ENCODE measurements at places on chromosomes 16 and 17.
A peak's percentile ranks its signal among the peaks of the same experiment; 100 is the strongest.

DNA sequence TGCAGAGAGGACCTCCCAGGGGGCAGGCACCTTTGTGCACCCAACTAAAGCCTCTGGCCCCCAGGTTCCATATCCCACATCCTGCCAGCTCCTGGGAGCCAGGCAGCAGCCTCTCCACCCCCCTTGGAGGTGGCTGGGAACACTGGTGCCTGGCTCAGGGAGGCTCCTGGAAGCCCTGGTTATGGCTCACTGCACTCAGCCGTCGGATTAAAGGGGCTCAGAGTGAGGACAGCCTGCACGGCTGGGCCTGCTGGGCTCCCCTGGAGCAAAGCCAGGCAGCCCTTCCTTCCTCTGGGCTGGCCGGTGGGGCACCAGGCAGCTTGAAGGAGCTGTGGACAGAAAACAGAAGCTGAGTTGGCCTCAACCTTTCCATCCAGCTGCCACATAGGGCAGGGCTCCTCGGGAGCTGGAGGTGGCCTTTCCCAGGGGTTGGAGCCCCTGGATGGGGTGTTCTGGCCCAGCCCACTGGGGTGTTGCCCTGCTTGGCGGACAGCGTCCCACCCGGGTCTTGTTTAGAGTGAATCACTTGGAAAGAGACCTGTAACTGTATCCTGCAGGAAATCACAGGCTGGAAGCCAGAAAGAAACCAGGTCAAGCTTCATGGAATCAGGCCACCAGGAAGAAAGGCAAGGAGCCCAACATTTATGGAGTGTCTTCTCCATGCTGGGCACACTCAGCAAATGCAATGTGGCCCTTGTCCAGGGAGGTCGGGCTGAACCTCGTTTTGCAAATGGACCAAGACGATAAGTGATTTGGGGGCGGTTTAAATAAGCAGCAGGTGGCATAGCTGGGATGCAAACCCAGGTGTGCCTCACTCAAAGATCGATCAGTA lies 253.3 kb downstream of the SOX9 start:
- DNase-seq = no peak

DNA sequence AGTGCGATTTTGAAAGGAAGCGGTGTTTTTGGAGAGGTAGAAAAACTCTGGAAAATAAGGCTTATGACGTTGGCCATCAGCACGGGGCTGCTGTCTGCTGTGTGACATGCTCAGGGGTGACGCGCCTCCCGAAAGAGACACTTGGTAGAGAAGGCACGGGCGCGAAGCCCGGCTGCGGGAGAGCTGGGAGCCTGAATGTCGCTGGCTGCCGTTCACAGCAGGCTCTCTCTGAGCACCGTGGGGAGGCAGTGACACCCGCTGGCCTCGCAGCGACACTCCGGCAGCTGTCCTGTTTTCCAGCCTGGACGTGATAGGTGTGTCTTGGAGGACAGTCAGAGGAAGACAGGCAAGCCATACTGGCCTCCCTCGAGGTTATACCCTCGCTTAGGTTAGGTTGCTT lies 759.1 kb upstream of the RBFOX1 start:
- DNase-seq = no peak

DNA sequence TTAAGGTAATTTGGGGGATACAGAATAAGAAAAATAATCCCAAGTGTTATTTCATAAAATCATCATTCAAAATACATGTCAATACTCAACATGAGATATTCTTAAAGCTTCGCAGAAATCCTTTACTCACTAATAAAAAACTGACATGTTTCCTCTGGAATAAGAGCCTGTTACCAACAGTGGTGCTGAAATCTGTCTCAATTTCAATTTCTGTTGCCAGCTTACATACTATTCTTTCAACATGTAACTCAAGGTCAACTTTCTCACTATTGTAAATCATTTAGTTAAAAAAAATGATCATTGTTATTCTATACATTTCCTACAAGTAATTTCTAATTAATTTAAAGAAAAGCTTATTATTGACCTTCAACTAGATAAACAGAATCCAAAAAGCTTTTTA lies 67.9 kb downstream of the CEP95 start:
- DNase-seq = no peak

GRCh38 chr17:67358612-67359011 lies 7.8 kb downstream of the PSMD12 start:
- DNase-seq = peak; percentile 28

DNA sequence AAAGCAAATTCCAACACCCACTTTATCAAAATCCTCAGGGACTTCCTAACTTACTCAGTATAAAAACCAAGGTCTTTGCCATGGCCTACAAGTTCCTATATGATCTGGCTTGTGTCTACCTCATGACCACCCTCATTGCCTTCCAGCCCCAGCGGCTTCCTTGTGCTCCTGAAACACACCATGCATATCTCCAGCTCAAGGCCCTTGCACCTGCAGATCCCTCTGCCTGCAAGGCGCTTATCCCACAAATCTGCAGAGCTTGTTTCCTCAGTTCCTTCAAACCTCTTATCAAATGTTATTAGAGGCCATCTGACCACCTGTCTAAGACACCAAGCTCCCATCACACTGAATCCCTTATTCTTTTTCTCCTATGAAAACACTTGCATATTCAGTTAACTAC lies 2.6 kb downstream of the BBS2 start:
- no peak for DNase-seq

DNA sequence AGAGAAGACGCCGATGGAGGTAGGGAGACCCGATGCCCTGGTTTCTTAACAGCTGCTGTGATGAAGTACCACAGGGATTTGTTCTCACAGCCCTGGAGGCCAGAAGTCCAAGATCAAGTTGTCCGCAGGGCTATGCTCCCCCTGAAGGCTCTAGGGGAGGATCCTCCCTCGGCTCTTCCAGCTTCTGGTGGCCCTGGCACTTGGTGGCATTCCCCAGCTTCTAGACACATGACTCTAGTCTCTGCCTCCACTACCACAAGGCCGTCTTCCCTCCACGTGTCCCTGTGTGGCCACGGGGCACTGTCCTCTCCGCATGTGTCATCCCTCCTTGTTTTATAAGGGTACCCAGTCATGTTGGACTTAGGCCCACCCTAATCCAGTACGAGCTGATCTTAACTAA lies 375.2 kb downstream of the SLC39A11 start:
- no peak for DNase-seq

- DNase-seq = peak; percentile 49
Measured at GRCh38 chr17:58531661-58532554, 17.5 kb upstream of the MTMR4 start.

DNA sequence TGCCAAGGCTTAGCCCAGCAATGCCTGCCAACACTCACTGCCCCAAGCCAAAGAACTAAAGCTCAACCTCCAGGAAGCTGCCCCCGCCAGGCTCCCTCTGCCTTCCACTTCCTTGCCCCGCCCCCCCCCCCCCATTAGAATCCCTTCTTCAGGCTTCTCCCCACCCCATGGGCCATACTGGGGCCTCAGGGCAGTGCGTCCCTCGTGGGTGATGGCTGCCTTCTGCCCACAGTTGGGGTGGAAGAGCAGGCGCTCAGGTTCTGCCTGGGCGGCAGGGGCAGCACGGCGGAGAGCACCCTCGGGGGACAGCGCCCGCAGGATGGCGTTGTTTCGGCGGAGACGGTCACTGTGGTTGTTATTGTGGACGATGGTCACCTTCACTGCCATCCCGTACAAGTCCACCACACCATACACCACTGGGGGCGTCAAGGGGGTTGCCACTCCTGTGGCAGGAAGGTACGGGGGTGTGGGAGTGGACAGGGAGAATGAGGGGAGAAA lies 4.1 kb downstream of the NEURL4 start:
- DNase-seq = no peak

All from inflammatory macrophage treated with lipopolysaccharide for 4 hours (primary cell).